Activated CD4-positive, alpha-beta T cell treated with anti-CD3 and anti-CD28 coated beads, Interleukin-2, Interleukin-4, amounts not matched to agents 100 ng/mL and 50 ng/mL, durations not matched to agents 16 hours and 8 hours (primary cell): ENCODE measurements at places on chromosomes 3 and 15.

GRCh38 chr3:6601374-6601773, 259.5 kb upstream of the GRM7 start:
- DNase-seq, result no peak

- no peak for DNase-seq
These were observed 316.3 kb upstream of the STAC start for GRCh38 chr3:36063992-36064391.

DNA sequence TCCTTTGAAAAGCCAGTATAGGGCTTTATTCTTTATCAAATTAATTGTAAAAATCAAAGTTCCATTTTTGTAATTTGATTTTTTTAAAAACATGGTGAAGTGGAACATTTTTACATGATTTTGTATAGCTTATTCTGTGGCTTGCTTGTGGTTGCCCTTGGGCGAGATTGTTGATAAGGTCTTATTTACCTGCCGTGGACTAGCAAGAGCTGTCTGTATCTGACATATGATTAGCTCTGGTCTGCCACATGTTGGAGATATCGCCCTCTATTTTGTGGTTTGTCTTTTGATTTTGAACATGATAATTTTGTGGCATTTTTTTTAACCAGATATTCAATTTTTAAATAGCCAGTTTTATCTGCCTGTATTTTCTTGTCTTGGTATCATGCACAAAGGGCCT, 844 bp downstream of the PRR23E start:
- DNase-seq, result no peak

DNA sequence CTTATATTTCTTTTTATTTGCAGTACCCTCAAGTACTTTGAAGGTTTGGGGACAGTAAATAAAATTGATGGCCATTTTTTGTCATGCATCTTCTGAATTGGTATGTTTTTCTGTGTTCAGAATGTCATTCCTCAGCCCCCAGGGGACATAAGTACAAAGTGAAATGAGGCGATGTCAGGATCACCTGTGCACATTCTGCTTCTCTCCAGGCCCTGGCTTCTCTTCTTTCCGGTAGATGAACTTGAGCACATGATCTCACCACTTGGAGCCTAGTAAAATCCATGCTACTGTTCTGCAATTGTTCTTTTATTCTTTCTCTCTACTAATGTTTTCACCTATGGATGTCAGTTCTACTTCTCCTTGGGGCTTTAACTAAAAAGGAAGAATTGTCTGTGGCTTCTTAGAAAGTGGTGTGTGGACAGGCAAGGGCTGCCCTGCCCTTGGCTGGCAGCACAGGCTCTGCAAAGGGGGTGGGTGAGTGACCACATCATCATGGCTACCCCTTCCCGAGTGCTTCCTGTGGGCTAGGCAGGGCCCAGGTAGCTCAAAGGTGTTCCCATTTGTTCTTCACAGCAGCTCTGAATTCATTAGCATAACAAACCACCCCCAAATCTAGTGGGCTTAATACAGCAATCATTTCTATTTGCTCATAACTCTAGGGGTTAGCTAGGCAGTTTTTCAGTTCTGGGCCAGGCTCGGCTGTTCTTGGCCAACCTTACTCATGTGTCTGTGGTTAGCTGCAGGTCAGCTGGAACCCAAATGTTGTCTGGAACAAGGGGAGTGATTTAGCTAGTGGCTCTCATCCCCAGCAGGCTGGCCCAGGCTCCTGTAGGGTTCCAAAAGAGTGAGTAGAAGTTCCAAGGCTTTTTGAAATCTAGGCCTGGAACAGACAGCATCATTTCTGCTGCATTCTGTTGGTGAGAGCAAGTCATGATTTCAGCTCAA, 154.0 kb upstream of the CTDSPL start:
- DNase-seq, result no peak

DNA sequence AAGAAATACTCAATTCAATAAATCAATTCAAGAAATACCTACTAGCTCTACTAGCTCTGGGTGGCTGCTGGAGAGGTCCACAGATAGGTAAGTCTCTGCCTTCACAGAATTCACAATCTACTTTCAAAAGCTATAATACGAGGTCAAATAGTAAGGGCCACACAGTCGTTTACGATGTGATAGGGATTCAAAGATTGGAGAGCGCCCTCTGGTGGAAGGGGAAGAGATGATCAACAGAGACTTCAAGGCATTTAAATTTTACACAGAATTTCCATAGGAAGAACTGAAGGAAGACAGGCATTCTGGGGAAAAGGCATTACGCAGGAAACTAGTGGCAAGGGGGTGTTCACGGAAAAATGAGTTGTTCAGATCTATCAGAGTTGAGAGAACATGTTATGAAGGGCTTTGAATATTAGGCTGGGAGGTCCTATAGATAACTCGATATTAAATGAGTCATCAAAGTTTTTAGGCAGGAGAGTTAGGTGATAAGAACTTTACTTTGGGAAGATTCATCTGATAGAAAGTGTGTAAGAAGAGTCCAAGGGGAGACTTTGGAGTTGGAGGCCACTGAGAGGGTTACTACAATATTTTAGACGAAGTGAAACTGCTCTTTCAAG, 128.8 kb downstream of the FRMD5 start:
- DNase-seq, result peak; percentile 70

DNA sequence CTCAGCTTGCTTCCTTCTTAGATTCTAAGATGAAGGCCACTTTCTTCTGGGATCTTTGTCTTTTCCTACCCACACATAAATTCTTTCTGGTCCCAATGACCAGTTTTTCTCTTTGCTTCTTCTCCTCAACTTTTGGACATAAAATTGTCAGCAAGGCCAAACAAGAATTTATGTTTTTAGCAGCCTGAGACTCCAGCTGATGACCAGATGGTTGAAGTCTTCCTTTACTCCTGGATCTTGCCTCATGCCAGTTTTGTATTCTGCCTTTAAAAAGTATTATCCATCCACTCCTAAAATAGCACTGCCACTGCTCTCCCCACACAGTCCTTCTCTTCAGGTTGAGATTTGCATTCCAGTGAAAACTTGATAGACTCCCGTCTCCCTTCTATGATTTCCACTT, 236.0 kb downstream of the VPS13C start:
- DNase-seq, result no peak

GRCh38 chr15:89117790-89118189, 29.5 kb downstream of the ABHD2 start:
- DNase-seq, result no peak

DNA sequence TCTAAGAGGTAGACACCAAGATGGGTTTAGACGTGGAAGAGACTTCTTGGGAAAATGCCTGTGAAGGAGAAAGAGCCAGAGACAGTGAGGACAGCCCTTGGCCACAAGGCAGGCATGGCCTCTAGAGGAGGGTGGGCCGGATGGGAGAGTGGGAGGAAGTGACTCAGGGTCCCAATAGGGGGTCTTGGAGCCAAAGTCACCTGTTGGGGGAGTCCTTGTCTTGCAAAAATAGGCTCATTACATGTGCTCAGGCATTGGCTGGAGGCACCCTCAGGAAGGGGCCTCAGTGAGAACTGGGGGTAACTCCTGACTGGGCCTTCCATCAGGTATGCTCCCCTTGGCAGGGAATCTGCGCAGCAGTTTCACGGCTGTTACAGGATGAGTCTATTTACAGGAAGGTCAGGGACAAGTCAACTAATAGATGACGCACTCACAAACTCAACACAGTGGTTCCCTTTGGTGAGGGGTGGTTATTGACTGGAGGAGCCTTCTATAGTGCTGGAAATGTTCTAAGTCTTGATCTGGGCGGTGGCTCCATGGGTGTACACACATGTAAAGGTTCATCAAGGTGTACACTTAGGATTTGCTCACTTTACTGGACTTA, 259.6 kb downstream of the XXYLT1 start:
- DNase-seq, result no peak

- peak; percentile 20 for DNase-seq
These were observed 360.4 kb downstream of the ULK4 start for GRCh38 chr3:41601404-41601987.

DNA sequence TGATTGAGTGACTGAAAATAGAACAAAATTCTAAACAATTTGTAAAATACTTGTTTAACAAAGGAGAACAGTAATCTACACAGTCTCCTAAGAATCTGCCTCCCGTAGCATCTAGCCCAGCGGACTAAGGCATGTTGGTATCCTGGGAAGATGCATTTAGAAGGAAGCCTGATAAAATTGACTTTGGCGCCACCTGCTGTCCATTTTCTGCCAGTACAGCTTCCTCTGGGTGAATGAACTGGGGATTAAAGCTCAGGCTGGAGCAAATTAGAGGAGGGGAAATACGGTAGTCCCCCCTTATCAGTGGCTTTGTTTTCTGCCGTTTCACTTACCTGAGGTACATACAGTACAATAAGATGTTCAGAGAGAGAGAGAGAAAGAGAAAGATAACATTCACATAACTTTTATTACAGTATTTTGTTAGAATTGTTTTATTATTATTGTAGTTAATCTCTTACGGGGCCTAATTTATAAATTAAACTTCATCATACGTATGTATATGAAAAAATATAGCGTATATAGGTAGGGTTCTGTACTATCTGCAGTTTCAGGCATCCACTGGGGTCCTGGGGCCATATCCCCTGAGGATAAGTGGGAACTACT, 191.6 kb downstream of the GAP43 start:
- peak; percentile 64 for DNase-seq

GRCh38 chr15:87741350-87741749, 515.2 kb downstream of the NTRK3 start:
- no peak for DNase-seq

DNA sequence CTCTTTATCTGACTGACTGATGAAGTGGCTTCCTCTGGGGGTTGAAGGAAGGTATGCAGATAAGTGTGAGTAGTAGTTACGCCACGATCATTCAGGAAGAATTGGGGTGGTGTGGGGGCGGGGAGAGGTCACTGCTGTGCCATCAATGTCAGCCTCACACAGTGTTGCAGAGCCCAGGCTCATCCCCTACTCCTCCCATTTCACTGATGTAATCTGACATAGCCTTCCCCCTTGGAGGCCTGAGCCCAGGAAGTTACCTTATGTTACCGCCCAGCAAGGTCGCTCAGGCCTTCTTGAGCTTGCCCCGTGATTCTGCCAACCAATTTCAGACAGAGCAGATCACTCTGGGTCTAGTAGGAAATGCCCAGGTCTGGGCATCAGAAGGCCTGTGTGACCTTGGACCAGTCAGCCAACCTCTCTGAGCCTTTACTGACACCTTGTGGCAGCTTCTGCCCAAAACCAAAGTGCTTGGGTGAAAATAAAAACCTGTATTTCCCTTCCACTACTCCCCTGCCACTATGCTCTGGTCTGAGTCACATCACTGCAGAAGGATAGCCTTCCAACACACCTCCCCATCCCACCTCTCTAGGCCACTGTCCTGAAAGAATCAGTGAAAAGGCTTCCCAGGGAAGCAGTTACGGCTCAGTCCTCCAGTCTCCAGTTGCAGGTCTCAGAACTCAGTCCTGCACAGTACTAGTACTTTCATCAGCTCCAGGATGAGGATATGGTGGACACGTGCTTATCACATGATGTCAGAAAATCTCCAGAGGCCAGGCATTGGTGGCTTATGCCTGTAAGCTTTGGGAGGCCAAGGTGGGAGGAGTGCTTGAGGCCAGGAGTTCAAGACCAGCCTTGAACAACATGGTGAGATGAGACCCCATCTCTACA, 28.1 kb upstream of the INSYN1 start:
- DNase-seq, result peak; percentile 20

DNA sequence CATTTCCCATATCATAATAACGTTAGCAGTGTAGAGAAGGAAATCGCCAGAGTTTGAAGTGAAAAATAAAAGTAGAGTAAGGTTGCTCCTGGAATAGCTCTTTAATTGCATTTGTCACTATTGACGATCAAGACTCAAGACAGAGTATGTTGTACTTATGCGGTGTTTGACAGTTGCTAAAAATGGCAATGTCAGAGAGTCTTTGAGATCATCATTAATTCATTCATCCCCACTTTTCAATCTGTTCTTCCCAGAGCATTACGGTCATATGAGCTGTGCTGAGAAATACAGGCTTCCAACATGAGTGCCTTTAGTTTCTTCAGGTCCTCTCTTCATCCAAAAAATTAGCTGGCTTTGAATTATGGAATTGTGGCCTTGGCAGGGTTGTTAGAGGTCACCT, 173.8 kb upstream of the CHRM5 start:
- DNase-seq, result no peak

- peak; percentile 68 for DNase-seq
These were observed 300.7 kb upstream of the SATB1 start for GRCh38 chr3:18725668-18726407.

DNA sequence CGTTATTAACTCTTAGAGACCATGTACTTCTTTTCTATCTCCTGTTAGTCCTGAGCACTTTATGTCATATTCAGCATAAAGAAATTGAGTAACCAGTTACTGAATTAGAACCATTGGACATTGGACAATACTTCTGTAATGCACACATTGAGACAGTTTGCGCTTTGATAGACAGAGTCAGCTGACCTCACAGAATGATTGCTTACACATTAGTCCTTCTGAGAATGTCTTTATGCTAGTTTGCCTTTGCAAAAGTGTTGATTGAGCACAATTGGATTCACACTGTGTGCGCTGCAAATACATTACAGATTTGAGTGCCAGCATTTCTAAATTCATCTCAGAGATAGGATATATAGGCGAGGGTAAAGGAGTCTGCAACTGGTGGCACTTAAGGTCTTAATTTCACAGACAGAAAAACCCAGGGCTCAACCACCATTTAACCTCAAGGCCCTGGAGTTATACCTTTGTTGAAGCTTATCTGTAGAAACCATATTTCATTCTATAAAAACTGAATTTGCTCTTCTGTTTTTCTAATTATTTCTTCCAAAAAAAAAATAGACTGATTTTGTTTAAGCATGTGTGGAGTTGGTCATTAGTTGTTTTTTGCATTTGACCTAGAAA, 3.8 kb downstream of the SERPINI1 start:
- no peak for DNase-seq

DNA sequence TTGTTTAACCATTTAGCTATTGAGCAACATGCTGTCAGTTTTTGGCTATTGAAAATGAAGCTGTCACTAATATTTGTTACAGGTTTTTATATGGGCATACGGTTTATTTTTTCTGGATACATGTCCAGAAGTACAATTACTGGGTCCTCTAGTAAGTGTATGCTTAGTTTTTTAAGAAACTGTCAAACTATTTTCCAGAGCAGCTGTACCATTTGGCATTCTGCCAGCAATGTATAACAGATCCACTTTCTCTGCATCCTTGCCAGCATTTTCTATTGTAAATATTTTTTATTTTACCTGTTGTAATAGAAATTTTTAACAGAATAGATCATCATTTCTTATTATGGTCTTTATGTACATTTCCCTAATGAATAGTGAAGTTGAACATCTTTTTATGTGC, 658.8 kb downstream of the EDEM1 start:
- no peak for DNase-seq

DNA sequence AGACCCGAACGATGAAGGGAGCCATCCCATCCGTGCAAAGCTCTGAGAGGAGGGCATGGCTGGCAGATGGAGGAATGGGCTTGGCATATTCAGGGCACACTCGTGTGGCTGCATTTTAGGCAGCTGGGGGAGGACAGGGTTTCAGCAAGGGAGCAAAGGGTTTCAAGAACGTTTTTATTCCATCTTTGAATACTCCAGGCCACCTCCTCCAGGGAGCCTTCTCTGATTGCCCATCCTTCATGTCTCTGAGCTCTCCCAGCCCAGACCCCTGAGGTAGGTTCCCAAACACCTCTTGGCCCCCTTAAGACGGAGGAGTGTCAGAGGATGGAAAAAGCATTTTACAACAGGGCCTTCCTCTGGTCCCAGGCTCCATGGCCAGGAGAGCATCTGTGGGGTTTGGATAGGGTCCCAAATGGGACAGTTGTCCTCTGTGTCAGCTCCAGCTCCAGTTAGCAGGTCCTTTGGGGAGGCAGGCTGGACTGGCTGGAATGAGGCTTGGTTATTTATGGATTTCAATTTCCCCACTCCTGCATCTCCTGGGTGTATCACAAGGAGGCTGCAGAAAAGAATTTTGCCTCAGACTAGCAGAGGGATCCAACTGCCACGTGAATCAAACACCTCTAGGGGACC, 17.7 kb upstream of the SLC6A1 start:
- no peak for DNase-seq

- no peak for DNase-seq
These were observed 33.5 kb downstream of the EBLN2 start for GRCh38 chr3:73094951-73095350.
